ENCODE measurements at places on chromosomes 12 and 14. TPM values are rescaled to one million over a fixed set of nuclear protein-coding genes. Genes with fewer than 3 reads are reported as not detected.

DNA sequence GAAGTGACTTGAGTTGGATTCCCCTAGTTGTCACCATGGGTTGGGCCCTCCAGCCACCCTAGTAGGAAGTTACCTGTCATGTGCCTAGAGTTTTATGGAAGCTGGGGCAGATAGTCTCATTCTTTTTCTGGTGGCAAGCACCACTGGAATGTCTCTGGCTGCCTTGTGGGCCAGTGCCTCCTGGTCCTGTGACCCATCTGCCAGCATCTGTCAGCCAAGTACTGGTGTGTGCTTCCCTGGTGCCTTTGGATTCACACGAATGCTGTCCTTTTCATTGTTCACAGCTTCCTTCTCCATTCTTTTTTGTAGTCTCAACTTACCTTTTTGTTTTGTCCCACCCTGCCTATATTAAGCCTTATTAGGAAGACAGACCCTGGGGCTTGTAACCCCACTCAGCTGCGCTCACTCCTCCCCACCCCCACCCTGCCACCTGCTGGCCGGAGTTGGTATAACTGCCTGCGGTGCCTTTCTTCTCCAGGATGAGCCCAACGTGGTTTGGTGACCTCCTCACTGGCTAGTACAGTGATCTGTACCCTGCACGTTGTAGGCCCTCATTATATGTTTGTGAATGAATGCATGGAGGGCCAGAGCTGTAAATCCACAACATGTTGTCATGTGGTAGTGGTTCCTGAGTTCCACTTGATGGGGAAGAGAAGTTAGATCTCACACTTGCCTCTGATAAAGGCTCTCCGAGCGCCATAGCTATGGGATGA, 125.7 kb downstream of the TSPAN9 start:
- no peak for DNase-seq

- no peak for DNase-seq
Observed at GRCh38 chr14:28303248-28303647, 463.3 kb upstream of the FOXG1 start.

DNA sequence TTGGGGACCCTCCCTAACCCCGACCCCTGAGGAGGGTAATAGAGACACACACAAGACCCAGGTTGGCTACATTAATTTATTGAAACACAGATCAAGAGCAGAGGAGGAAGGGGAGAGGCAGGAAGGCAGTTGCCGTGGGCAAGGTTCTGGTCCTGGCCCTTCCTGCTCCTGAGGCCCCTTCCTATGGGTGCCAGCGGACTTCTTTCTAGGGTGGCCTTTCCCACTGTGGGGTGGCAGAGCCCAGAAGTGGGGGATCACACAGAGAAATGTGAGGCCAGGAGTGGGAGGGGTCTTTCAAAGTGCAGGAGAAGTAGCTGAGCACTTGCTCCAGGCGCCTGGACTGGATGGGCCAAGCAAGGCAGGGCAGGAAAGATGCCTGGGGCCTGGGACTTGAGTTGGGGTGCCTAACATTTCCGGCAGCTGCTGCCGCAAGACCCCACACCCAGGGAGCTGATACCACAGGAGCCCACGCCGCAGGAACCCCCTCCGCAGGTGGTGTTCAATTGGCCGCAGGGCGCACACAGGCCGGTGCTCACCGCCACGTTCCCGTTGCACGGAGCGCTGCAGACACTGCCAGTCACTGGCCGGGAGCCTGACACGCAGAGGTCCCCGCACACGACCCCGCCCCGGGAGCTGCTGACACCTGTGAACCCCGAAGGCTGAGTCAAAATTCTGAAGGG, 5.3 kb downstream of the KRT81 start:
- no peak for DNase-seq

DNA sequence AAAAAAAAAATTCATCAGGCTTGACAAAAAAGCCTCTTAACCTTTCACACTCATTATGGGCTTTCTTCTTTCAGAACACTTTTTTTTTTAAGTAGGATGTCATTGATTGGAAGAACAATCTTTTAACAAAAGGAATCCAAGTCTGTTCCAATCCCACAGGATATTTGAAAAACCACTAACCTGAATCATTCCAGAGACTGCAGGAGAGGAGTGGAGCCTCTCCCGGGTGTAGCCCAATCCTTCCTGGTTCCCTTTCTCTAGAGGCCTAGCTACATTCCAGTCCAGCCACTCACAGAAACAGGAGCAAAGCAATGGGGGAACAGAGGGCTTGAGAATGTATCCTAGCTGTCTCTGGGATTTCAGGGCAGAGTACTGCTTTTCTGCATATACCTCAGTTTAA, 4.3 kb downstream of the MFAP5 start:
- no peak for DNase-seq

DNA sequence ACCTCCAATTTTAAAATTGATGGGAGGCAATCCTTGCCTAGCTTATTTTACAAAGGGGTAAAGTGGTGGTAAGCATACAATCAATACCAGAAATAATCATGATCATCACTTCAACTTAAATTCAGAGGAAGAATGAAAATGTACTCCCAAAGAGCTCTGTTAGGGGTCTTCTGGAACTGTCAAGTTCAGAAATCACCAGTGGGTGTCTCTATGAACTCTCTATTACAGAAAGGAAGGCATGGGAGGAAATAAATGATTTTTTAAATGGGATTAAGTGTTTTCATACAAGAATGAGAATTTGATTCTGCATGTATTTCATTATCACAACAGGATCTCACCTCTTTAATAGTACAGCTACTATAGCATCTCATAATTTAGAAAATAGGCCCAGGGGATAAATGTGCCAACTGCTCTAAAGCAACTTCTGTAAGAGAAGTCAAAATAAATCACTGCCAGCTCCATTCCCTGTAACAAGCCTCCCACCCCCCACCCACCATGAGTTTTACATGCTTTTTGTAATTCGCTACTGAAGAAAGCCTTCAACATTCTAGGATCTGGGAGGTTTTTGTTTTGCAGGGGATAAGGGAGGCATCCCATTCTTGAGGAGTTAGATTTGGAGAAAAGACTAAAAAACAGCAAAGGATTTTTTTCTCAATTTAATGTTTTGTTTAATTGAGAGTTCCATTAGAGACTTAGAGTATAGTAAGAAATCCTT, 9.7 kb downstream of the DCP1B start:
- no peak for DNase-seq

DNA sequence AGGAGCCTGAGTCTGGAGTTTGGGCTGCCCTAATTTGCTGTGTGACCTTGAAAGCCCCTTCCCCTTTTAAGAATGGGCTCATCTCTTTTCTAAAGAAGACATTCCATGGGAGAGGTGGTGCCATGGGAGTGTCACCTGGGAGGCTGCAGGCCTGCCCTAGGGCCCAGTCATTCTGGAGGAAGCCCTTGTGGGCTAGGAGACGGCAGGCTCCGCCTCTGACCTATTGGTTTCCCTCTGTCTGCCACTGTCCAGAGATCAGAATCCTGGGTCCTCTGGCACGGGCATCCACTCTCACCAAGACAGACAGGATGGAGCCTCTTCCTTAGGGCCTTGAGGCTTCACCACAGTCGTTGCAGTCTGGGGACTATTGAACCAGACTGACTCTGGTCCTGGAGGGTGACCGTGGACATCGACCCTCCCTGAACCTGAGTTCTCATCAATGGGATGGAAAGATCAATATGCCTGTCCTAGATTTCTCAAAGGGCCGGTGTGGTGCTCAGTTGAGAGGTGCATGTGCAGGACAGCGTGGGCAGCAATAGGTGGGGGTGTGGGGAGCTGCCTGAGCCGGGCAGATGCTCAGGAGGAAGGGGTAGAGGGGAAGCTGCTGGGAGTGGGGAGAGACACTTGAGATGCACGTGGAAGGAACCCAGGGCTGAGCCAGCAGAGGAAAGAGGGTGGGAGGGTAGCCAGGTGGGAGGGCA, 12.2 kb upstream of the CLMN start:
- DNase-seq = peak; percentile 9

DNA sequence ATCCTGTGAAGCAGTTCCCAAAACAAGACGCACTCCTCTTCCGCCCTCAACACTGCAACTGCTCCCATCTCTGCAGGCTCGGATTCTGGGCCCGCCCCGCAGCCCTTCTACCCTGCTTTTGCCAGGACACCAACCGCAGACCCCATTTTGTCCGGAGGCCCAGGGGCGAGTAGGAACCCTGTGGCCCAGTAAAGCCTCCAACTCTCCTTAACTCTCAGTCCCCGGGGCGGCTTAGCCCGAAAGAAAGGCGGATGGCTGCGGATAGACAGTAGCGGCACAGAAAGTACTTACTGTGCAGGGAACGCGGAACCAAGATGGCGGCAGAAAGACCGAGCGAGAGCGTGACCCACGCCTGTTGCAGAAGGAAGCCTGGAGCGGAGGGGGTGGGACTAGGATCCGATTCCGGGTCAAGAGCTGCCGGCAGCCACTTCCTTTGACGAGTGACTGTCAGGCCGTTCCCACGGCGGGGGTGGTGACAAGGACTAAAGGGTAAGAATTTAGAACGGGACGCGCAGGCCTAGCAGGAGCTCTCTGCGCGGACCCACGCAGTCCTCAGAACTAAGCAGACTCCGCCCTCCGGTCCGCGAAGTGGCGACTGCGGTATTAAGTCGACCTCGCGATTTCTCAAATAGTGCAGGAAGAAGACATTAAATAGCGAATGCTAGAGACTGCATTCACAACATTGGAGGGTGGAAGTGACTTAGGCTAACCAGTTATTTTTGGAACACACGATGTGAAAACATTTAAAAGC, at the start of gene NACA:
Gene NACA, minus strand, starts transcription at position 328 of the 751 bp plus-strand sequence. CDS start 778 bp downstream, outside the sequence.
- peak; percentile 99 for DNase-seq

- peak; percentile 90 for DNase-seq
Observed at GRCh38 chr14:90660865-90661570, 155.2 kb downstream of the TTC7B start.

- no peak for DNase-seq
Observed at GRCh38 chr12:10121278-10121677, 8.7 kb downstream of the CLEC7A start.

DNA sequence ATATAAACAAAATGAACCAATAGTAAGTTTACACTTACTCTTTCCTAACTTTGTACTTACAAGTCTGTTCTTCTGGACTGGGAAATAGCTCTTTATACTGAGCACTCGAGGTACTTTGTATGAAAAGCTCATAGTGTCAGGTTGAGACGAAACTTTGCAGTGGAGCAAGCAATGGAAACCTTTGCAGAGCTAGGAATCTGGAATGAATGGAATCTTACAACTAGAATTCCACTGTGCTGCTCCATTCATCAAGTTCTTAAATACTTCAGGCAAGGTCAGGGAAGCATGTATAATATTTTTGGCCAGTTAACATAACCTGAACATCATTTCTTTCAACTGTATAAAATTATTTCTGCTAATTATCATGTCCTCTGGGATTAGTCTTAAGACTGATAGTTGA, 1327.5 kb upstream of the FLRT2 start:
- no peak for DNase-seq

GRCh38 chr12:75480469-75480949, at the start of gene GLIPR1:
TSS of gene GLIPR1 (plus strand) at chr12:75480755. CDS start at chr12:75480881, 126 bp downstream.
- DNase-seq = peak; percentile 48

- DNase-seq = no peak
Observed at GRCh38 chr14:61125041-61125866, 144.2 kb downstream of the SLC38A6 start.

GRCh38 chr12:83040339-83040738, 353.6 kb downstream of the TMTC2 start:
- peak; percentile 44 for DNase-seq

DNA sequence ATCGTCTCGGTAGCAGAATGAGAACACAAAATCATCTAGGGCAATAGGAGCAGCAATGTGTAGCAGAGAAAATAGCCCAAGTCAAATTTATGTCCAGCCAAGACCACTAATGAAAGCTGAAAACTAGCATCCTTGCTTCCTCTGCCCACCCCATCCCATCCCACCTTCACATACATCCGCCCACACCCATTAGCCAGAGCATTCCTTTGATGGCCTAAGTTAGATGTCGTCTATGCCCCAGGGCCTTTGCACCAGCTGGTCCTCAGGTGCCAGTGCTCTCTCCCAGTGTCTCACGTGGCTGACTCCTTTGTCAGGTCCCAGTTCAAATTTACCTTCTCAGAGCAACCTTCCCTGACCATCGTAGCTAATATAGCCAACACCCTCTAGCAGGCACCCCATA, 17.8 kb upstream of the PPP2R5C start:
- no peak for DNase-seq

GRCh38 chr12:81077686-81078441, at the start of gene ACSS3:
TSS of gene ACSS3 (plus strand) at chr12:81078079. CDS start at chr12:81078121, 42 bp downstream.
- peak; percentile 19 for DNase-seq

DNA sequence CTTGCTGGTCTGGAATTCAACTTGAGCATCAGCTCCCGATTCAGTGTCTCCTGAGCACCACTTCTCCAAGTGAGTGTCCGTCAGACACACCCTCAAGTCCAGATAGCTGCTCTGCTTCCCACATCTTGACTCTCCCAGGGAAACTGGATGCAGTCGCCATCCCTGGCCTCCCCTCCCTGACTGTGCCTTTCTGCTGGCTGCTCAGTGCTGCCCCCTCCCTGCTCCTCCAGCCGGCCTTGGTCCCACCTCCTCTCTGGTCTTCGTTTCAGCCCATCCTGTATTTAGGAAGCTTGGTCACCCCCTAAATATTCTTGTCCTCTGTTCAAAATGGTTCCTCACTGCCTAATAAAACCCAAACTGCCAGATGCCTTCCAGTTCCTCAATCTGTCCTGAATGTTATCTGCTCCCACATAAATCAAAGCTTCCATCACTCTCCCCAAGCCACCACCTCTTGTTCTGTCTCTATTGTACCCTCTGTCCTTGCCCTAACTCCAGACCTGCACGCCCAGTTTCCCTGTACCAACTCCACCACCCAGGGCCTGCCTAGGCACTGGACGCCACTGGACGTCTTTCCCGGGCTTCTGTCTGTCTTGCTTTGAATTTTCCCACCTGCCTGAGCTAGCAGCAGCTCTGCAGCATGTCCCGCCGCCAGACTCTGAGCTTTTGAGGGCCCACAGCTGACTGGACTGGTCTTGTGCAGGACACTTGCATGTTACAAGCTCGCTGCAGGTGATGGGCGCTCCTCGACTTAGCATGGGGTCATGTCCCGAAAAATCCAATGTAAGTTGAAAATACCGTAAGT, 33.8 kb downstream of the CCDC92 start:
- no peak for DNase-seq

DNA sequence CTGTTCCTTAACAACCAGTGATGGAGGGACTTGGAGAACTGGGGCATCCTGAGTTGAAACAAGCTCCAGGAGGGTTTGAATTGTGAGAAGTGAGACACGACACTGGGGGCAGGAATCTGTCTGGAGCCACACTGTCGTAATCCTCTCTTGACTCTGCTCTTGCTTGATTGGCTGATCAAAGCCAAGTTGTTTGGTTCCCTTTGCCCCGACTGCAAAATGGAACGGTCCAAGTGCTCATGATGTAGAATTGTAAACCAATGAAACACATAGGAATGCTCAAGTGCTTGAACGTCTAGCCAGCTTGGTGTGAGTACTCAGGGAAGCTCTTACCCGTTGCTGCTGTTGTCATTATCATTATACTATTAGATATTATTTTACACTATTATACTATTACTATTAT, 98.1 kb downstream of the TMEM132C start:
- DNase-seq = no peak

DNA sequence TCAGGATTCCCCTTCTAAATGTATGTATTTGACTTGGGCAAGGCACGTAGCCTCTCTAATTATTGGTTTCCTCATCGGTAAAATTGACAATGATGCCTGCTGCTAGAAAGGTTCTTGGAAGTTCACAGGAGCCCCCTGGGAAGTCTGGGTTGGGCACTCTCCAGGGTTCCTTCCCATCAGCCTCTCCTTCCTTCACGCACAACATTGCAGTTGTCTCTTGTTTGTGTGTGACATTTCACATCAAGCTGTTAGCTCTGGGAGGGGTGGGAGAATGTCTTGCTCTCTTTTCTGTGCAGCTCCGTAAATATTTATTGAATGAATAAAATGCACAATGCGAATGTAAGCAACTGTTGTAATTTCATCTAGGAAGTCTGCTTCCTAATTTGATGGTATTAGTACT, 153.2 kb upstream of the PRICKLE1 start:
- DNase-seq = no peak

The SPPL3 gene
- 62.1 TPM for total RNA-seq

The FGF23 gene
- total RNA-seq = not detected

The RPS6KL1 gene
- 13.3 TPM for total RNA-seq

The KERA gene
- not detected for total RNA-seq

The SMOC1 gene
- total RNA-seq = 0.89 TPM

The CYP46A1 gene
- 0.09 TPM for total RNA-seq

Measured in left colon (tissue), 2 donors.